AG04449 (cell line): ENCODE measurements at places on chromosomes 5 and 9.

GRCh38 chr9:106625259-106625789 lies 237.6 kb upstream of the ZNF462 start:
- no peak for DNase-seq

- peak; percentile 37 for DNase-seq
These were observed 103.5 kb downstream of the GCNT1 start for GRCh38 chr9:76562511-76562911.

GRCh38 chr5:37839407-37840052 lies at the start of gene GDNF:
GDNF (minus strand) TSS chr5:37840041; CDS start chr5:37834796, 5,245 bp downstream.
- no peak for DNase-seq

DNA sequence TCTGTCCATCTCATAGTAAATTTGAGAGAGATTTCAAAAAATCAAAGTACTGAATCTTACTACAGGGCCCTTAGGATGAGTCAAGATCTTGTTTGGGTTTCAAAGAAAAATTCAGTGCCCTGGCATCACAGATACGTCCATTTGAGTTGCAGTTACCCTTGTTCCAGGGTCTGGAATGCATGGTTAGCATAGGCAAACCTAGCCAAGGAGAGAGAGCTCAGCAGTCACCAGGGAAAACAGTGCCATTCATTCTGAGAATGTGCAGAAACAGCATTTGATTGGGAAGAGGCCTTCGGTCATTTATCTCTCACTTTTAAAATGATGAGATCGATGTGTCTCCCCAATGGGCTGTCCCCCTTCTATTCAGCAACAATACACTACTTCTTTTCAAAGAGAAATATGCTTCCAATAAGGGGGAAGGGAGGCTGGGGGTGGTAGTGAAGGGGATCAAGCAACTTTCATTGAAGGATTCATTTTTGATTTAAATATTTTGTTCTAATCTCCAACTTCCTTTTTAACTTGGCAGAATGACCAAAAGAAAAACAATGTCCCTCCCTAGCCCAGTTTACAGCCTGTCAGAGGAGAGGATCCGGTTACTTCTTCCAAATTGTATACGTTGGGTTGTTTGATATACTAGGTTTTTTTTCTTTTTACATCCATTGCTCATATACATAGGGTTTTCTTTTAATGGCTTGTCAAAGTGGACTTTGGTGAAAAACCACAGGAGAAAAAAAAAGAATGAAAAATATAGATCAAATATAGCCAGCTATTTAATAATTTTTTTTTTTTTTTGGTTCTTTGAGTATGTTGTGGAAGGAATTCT lies 491.1 kb downstream of the CCDC171 start:
- DNase-seq: no peak

DNA sequence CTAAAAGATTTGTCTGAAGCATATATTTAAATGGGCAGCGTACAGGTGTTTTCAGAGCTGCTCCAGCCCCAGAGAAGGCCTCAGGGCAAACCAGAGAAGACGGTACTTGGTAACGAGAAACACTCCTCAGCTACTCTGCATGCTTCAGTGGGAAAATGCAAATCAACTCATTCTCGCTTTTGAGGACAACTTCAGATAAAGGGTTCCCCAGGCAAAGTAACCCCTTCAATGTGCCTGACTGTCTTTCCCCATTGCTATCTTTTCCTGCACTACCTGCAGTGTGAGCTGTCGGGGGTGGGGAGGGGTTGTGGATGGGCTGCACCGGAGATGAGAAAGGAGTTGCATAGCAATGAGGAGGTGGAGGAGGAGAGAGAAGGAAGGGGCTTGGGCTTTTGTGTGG lies 339.7 kb upstream of the CLINT1 start:
- DNase-seq: no peak

DNA sequence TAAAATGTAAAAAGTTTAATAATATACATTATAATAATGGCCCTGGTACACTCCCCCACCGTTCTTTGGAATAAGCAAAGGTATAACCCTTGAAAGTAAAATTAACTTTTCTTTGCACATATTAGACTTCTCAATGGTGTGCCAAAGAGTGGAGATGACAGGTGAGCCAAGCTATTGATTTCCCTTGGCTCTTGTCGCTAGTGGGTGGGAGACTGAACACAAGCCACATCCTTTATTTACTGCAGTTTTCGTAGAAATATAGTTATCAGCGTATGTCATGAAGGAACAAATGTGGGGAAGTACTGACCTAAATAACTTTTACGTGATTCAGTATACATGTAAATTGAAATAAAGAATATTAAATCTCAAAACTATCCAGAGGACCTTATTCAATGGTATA lies 549.3 kb downstream of the RAB3C start:
- no peak for DNase-seq

GRCh38 chr9:77131399-77131798 lies 45.9 kb upstream of the VPS13A start:
- DNase-seq: no peak

DNA sequence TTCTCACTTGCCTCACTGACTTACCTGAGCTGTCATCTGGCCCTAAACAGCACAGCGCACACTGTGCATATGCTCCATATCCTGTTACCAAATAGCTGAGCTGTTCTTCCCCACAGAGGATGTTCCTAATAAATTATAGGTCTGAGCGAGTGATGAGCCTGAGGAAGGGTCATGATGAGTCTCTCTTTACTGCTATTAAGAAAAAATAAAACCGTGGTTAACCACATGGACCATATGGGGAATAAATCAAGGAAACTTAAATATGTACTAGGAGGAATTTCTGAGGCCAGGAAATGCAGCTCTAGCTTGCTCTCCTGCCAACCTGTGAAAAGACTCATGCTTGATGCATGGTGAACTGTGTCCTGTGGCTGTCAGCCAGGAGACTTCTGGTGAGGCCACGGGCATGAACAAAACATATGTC lies 424.8 kb upstream of the DMAC1 start:
- no peak for DNase-seq

DNA sequence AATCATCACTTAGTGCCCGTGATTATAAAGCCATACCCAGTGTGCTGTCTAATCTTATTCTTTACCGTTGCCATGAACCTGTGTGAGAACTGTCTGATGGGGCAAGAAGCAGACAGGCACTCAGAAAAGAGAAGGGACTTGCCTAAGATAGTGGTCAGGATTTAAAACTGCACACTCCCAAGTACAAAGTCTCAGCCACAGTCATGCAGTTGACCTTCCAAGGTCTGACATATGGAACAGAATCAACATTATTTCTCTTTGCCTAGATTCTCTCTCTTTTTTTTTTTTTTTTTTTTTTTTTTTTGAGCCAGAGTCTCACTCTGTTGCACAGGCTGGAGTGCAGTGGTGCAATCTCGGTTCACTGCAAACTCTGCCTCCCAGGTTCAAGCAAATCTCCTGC lies 1.9 kb upstream of the PPP2CA start:
- DNase-seq: no peak

DNA sequence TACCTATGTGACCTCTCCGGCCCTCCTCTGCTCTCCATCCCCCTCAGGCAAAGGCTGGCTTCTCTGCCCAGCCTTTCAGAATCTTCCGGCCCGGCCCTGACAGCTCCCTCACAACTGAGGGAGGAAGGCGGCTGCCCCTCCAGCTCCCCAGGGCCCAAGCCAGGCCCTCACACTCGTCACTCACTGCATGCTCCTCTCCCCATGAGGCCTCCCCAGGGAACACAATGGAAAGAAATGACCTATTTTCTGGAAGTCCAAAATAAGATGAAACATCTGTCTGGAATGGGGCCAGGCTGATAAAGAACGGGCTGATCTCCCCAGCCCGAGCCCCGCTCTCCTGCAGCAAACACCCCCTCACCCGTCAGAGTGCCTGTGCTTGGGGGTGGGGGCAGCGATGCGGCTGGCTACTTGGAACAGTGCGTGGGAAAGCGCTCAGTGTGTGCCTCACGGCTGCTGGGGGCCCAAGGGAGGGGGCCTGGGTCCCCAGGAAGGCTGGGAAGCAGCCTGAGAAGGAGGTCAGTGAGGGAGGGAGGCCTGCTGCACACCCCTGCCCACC lies 11.3 kb downstream of the PDGFRB start:
- DNase-seq: no peak

DNA sequence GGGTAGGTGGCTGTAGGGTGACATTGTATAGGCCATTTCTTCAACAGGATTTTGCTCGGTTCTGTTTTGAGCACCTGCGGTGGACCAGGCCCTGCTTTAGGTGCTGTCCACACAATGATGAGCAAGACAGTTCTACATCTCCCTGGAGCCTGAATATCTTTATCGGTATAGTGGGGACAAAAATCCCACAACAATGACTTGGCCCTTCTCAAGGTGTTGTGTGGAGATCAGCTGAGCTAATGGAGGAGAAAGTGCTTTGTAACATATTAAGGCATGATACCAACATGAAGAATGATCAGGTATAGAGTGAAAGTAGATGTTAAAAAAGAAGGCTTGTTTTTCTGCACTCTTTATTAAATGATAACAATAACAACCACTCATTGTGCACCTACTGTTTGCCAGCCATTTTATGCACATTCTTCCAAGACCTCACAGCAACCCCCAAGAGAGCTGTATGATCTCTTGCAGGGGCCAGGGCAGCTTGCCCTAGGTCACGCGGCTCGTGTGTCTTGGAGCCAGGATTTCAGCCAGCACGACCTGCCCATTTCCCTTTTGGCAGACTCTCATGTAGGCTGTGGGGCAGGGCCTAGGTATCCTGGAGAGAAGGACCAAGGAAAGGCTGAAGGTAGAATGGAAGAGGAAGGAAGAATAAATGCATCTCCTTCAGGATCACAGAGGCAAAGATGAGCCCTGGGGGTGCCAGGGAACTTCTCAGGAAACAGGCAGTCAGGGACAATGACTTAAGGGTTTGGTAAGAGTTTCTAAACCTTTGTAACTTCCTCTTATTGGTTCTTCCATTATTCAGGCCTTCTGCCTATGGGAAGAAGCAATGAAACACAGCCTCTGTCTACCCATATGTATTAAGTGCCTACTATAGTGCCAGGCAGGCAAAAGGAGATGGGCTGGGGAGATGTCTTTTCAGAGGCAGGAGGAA lies 50.0 kb upstream of the PPARGC1B start:
- DNase-seq: no peak

DNA sequence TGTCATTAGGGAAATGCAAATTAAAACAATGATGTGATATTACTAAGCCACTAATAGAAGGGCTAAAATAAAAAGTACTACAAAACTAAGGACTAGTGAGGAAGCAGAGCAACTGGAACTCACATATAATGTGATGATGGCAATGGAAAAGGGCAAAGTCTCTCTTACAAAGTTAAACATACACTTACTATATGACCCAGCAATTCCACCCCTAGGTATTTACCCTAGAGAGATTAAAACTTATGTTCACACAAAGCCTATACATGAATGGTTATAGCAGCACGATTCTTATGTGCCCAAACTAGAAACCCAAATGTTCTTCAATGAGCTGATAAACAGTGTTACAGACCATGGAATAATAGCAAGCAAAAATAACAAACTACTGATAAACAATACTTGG lies 643.7 kb downstream of the TLE1 start:
- DNase-seq: no peak
